ENCODE measurements at places on chromosomes 16 and 17.

GRCh38 chr17:55318081-55318480 lies 53.3 kb downstream of the HLF start:
- DNase-seq, result no peak

DNA sequence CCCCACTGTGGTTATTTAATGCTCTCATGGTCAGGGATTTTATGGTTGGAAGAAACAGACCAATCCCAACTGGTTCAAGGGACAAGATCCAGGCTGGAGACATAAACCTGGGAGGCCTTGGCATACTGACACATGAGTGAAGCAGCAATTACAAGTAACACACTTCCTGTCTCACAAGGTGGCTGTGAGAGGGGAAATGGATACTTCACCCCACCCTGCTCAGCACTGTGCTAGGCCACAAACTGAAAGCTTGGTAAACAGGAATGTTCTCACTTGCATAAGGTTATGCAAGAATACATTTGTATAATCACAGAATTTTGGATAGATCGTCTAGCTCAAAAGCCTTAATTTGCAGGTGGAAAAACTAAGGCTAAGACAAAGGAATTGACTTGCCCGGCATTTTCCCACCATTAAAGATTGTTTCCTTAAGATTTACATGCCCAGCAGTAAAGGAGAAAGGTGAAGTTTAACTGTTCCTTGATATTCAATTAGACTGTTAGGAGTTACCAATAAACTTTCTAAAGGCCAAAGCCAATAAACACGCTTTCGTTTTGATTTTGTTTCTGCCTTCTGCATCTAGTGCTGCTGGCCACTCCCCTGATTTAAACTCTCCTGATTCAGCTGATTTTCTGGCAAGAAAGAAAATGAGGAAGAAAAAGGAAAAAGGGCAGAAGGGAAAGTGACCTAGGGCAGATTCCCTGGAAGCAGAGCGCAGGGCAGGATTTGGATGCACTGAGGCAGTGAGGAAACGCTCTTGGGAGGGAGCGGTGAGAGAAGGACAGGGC lies 215.6 kb upstream of the CDH5 start:
- peak; percentile 37 for DNase-seq

- no peak for DNase-seq
Measured at GRCh38 chr17:62713086-62713881, 85.8 kb downstream of the MRC2 start.

GRCh38 chr16:83789642-83790401 lies 18.0 kb upstream of the HSBP1 start:
- DNase-seq, result no peak

DNA sequence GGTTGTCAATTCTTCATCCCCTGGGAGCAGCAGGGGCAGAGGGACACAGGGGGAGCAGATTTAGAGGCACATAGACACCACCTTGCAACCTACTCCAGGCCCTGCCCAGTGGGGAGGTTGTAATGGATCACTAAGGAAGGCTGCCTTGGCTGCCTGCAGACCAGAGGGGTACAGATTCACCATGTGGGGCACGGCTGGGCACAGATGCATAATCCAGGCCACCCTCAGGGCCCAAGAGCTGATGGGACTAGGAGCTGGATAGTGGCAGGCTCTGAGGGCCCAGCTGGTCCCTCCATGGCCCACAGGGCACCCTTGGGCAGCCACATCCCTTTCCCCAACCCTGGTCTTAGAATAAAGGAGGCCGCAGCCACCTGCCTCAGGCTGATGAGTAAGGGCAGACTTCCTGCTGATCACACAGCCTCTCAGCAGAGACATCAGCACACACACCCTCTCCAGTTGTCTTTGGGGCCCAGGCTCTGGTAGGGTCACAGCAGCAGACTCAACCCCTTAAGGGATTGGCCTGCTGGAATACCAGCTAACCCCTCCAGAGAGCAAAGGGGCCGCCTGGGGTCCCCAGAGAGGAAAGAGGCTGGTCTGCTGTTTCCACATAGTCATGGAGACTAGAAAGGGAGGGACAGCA lies 224.9 kb downstream of the GSG1L start:
- DNase-seq, result no peak

DNA sequence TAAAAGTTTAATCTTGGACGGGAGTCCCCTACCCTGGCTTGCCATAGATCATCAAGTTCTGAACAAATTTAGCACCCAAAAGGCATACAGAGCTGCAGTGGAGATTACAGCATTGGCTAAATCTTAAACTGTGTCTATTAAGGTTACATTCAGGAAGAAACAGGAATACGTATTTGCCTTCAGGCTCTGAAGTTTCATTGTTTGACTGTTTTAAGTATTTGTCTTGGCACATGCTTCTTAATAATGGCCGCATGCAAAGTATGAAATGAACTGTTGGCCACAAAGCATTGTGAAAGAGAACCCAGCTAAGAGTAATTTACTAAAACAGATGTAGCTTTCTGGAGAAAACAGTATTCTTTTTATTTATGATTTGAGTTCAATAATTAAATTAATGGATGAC lies 63.9 kb upstream of the CNEP1R1 start:
- DNase-seq, result no peak

DNA sequence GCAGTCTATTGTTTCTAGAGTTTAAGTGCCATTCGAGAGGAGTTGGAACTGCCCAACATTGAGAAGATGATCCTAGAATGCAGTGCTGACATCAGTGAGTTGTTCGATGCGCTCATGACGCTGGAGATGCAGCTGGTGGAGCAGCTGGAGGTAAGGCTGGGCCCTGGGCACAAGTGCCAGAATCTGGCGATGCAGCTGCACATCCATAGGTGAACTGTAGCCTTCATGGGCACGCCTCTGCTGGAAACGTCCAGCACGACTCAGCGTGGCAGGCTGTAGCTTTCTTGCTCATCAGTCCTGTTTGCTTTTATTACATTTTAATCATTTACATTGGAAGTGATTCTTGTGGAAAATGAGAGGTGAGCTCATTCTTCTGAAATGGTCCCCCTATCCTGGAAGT lies 31.7 kb downstream of the DRC3 start:
- DNase-seq, result no peak

GRCh38 chr17:82648742-82649331 lies 593 bp upstream of the WDR45B start:
- peak; percentile 43 for DNase-seq

DNA sequence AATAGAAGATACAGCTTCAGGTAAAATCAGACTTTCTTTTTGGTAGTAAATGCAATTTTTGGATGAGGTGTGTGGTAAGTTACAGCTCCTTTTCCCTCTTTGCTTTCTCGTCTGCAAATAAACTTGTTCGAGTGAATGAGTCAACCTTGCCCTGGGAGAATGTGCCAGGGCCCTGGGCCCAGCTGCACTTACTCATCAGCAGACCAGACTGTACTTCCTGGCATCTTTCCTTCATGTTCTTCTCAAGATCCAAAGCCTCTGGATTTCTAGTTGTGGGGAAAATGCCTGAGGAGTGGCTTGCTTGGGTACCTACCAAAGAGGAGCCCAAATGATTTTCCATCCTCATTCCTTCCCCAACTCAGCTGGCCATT lies 5.4 kb upstream of the G6PC1 start:
- DNase-seq, result peak; percentile 72

DNA sequence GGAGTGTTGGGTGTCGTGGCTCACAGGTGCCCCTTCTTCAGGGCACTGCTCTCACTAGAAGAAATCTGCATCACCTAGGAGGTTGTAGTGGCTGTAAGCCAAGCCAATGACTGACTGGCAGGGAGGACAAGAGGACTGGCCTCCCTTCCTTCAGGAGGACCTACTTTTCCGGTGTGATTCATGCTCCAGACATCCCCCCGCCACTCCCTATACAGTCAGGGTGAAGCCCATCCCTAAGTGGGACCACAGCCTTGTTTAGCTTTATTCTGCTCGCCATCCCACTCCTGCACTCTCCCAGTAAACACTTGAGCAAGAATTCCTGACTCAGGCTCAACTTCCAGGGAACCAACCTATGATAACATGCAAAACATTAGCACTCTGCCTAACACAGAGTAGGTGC lies 67.0 kb downstream of the PLCG2 start:
- no peak for DNase-seq

DNA sequence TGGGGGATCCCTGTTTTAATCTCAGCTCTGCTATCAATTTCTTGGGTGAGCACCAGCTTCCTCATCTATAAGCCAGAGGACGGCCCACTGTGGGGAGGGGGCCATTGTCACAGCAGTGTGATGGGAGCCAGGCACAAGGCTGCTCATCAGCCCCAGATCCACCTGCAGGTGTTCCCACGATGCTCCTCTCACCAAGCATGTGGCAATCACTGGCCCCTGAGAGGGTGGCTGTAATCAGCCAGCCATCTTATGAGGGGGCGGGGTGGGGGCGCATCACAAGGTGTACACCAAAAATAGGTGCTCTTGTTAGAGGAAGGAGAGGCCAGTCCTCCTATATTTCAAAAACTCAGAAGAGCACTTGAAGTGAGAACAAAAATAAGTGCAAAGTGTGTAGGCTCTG lies 31.2 kb downstream of the HNF1B start:
- DNase-seq, result no peak

GRCh38 chr16:11319529-11320146 lies 25.6 kb upstream of the RMI2 start:
- DNase-seq, result no peak

GRCh38 chr17:75124041-75124818 lies 7.3 kb downstream of the NT5C start:
- peak; percentile 95 for DNase-seq

DNA sequence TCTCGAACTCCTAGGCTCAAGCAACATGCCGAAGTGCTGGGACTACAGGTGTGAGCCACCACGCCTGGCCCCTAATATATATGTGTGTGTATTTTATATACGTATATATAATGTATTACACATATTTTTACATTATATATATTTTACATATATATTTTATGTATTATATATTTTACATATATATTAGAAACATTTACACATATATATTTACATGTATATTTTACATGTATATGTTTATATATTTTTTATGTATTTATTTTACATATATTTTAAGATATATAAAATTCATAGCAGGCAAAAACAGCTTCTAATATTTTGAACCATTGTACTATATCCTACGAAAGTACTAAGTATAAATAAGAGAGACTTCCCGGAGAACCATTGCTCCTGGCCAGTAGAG lies 455.1 kb downstream of the XYLT1 start:
- DNase-seq, result no peak

- DNase-seq, result no peak
Measured at GRCh38 chr16:22284637-22285036, 12.6 kb upstream of the POLR3E start.

- no peak for DNase-seq
Measured at GRCh38 chr17:42272162-42272907, 3.9 kb downstream of the STAT5B start.

- no peak for DNase-seq
Measured at GRCh38 chr17:83121921-83122820, 42.8 kb downstream of the METRNL start.

- no peak for DNase-seq
Measured at GRCh38 chr17:57412520-57413096, 156.3 kb downstream of the MSI2 start.

DNA sequence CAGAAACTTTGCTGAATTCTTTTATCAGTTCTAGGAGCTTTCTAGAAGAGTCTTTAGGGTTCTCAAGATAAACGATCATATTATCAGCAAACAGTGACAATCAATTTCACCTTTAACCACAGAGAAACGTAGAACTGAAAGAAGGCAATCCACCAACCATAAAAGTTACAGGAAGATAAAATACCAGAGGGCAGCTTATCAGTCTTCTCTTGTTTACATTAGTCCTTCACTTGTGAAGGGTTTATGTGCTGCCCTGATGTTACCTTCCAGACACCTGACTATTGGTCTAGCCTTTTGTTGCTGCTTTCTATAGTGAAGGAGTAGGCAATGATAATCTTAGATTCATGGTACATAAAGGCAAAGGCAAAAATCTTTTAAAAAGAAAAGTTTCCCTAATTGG lies 73.2 kb upstream of the EFCAB3 start:
- DNase-seq, result no peak

DNA sequence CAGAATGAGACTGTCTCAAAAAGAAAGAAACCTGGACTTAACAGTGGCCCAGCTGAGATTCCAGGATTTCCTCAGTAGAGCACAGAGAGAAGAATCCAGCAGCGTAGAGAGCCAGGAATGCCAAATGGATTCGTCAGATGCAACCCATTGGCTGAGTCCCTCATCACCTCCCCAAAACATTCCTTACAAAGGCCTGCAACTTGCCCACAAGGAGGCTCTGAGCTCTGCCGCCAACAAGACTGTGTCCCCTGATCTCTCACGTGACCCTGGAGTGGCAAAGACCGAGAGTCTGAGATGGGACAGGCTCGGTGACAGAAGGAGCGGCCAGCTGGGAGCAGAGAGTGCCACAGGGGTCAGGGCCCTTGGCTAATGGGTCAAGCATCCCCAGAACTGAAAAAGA lies 6.9 kb upstream of the CHMP6 start:
- no peak for DNase-seq

DNA sequence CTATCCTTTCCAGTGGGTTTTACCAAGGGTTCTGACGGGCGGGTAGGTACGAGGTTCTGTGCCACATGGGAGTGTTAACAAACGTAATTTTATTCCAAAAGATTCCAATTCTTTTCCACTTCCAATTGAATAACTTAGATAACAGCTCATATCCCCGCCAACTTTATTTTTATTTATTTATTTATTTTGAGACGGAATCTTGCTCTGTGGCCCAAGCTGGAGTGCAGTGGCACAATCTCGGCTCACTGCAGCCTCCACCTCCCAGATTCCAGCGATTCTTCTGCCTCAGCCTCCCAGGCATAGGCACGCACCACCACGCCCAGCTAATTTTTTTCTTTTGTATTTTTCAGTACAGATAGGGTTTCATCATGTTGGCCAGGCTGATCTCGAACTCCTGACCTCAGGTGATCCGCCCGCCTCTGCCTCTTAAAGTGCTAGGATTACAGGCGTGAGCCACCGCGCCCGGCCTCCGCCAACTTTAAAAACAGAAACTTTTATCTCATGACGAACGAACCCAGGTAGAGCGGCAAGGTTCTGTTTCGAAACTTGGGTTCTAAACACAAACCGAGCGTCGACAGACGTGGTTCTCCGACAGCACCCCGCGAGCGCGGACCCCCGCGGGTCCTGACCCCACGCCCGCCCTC lies 613 bp downstream of the ECI1 start:
- no peak for DNase-seq

All from stomach (tissue), 19 donors.